Urothelium cell line (cell line): ENCODE measurements at places on chromosomes 1 and 21.

GRCh38 chr1:84272401-84272800, 29.1 kb upstream of the SAMD13 start:
- DNase-seq: no peak

DNA sequence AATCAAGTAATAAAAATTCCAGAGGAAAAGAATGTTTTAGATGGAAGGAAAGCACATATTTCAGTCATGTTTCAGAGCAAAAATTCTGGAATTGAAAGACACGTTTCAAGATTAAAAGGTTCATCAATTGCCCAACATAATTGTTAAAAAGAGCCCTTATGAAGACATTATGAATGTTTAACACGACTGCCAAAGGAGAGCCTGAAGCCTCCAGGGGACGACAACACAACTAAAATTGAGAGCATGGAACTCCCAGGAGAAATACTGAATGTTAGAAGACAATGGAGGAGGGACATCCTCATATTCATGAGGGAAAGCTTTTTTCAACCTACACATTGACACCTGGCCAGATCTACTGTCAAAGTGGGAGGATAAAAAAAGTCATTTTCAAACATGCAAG, 16.0 kb downstream of the OR2T11 start:
- peak; percentile 39 for DNase-seq

GRCh38 chr1:117029685-117030084, 28.1 kb downstream of the CD101 start:
- no peak for DNase-seq

GRCh38 chr1:155913969-155914757, 3.0 kb upstream of the RIT1 start:
- no peak for DNase-seq

DNA sequence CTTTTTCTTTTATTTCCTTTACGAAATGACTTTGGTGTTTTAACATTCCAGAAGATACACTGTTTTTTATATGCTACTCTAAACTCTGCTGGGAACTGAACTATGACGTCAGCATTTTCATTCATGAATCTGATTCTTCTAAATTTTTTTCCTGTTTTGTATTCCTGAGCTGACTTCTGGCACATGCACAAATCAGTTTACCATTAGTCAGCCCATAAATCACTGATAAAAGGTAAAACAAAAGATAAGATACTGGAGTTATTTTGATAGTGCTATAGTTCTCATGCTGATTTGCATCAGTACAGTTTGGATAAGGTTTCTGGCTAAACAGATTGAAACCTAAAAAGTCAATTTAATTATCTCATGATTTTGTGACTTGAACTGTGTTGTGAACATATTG, 10.4 kb downstream of the CAMTA1 start:
- no peak for DNase-seq

- DNase-seq: peak; percentile 63
Observed at GRCh38 chr1:1080122-1080757, 6.1 kb upstream of the RNF223 start.

DNA sequence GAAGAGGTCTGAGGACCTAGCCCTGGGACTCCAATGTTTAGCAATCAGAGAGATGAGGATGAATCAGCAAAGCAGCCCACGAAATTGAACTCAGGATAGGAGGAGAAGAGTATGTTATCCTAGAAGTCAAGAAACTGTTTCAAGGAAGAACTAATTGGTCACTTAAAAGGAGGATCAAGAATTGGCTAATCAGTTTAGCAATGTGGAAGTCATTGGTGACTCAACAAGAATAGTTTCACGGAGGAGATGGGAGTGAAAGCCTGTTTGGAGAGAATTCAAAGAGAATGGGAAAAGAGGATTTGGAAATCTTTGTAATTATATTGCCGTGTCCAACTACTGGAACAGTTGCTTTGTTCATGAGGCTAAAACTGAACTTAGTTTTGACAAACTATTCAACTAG, 7.4 kb downstream of the HMCN1 start:
- no peak for DNase-seq

GRCh38 chr21:43645136-43645891, 14.0 kb downstream of the HSF2BP start:
- peak; percentile 54 for DNase-seq

- DNase-seq: no peak
Observed at GRCh38 chr1:1183221-1183747, 9.6 kb downstream of the TTLL10 start.

DNA sequence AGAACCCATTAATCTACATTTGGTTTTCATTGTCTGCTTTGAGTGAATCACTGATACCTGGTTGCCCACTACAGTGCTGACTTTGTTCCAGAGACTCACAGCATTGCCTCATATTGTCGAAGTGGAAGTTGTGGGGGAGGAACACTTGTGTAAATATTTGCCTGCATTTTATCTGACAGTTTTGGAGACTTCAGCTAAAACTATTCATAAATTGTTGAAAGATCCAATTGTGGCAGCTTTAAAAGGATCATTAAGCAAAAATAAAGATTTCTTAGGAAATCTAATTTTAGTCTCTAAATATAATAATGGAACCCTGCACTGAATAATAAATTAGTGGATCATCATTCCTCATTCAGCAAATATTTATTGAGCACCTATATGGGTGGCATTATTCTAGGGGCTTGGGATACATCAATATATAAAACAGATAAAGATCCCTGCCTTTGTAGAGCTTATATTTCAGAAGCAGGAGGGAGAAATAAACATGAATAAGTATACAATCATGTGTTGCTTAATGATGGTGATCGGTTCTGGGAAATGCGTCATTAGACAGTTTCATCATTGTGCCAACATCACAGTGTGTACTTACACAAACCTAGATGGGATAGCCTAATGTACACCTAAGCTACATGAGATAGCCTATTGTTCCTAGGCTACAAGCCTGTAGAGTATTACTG, 73.5 kb downstream of the OSBPL9 start:
- peak; percentile 39 for DNase-seq

- DNase-seq: no peak
Observed at GRCh38 chr1:170030212-170030611, 44.3 kb downstream of the KIFAP3 start.

DNA sequence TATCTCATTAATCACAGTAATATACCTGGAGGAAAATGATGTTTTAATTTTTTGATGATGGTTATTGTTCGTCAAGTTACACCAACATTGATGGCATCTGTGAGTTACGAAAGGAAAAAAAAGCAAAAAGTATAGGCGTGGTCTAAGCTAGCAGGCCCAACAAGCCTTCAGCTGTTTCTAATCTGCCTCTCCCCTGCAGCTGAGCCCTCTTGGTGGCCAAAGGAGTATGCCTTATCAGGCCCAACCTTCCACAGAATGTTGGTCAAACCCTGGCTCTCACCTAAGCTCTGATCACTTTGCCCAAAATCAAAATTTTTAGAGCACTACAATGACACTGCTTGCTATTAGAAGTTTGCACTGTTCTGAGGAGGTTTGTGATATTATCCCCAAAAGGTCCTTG, 4.9 kb downstream of the C1orf105 start:
- DNase-seq: no peak

DNA sequence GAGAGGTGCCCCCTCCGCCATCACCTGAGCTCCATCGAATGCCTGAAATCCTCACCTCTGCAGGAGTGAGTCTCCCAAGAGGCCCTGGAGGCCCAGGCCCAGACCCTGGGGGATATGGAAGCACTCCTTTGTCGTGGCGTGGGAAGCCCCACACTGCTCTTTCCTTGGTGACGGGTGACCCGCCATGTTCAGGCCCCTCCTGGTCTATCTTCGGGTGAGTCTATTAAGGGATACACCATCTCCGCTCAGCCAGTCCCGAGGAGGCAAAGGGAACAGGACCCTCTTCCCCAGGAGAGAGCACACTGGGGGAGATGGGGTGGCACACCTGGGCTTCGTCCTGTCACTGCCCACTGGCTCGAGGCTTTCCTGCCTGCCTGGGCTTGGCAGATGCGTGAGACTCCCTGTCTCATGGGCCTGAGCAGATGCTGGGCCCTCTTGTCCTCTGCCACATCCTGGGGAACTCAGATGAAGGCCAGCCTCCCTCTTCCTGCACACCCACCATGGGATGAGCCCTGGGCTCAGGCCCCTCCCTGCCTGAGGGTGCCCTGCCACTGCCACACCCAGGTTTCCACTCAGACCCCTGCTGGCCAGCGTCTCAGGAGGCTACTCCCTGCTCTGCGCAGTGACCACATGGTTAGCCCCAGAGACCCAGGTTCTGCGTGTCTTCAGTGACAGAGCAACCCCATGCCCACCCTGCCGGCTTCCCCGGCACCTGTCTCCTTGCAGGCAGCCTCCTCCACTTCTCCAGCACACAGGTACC, 3.8 kb upstream of the NPHP4 start:
- no peak for DNase-seq

DNA sequence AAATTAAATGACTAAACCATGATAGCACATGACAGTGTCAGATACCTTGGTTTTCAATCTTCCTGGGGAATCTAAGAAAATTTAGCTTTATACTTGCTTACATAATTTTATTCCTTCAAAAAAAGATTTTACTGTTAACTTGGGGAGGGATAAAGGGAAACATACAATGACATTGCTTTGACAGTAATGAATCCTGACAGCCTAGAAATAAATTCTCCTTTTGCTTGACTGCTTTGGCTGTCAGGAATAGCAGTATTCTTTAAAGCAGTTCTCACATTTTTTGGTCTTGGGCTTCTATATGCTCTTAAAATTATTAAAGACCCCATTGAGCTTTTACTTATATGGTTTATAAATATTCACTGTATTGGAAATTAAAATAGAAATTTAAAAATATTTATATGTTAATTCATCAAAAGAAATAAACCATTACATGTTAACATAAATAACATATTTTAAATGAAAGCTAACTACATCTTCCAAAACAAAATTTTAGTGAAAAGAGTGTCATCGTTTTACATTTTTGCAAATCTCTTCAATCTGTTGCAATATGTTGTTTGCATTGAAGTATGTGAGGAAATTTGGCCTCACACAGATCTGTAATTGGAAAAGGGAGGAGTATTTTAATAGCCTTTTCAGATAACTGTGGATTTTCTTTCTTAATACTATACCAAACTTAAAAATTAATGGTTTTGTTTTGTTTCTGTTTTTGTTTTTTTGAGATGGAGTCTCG, 16.1 kb downstream of the EPHX4 start:
- no peak for DNase-seq

GRCh38 chr1:78561856-78562255, 58.4 kb upstream of the IFI44L start:
- no peak for DNase-seq

GRCh38 chr1:118589238-118589846, 398.8 kb downstream of the TBX15 start:
- no peak for DNase-seq

DNA sequence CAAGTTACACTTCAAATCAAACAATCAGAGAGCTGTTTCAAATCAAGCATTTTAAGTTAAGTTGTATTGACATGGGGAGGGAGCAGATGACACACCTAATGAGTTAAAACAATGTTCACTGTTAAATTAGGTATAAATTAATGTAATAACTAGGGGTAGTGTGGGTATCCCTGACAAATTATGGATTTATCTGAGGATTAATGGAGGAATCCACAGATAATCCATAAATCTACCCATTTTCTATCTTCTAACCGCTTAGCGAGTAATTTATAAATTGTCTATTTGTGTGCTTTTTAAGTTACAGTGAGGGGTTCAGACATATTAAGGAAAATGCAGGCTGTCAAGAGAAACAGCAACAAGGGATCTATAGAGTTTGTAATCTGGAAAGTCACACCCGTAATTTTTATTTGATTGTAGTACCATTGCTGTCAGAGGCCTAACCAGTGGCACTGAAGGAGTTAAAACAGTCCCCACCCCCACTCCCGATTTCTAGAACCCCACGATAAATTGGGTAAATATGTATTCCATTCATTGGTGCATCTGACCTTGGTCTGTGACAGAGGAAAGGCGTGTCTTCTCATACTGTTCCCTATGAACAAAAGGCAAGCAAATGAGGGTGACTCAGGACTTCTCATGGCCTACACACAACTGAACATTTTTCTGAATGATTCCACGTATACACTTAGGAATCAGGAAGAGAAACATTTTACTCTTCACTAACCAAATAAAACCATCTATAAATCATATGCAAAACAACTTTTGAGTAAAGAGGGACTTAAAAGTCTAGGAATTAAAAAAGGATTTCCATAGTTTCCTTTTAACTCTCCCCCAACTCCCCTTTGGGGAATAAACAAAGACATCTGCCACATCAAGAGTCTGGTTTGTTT, 7.4 kb downstream of the IRF2BP2 start:
- no peak for DNase-seq

DNA sequence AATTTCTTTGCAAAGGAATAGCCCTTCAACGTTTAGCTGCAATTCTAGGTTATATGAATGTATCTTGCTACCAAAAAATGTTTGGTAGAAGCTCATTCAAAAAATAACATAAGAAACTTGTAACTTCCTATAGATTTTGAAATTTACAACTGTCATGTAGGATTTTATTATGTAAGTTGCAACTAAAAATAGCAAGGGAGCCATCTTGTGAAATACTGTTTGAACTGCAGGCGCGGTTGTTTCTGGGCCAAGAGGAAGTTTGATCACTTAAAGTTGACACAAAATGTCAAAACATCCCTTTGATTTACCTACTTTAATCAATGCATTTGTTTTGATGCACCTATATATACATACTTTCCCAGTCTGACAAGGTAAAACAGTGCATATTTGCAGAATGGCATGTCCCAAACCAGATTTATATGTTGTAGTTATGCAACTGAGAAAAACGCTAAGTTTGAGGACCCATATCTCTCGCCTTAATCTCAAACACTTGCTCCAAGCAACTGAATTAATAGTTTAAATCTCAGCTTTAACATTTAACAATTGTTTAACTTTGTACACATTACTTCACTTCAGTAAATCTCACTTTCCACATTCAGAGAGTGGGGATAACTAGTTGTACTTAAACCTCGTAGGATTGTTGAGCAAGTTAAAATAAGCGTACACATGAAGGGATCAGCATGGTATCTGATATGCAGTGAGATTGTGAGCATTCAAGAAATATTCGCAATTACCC, 63.9 kb downstream of the KCNK2 start:
- peak; percentile 9 for DNase-seq

- no peak for DNase-seq
Observed at GRCh38 chr1:55735106-55735505, 519.9 kb upstream of the USP24 start.

GRCh38 chr1:84298684-84299535, 2.6 kb upstream of the SAMD13 start:
- DNase-seq: peak; percentile 46

- no peak for DNase-seq
Observed at GRCh38 chr1:171833091-171833825, 8.0 kb upstream of the DNM3 start.
